T-helper 17 cell (primary cell): ENCODE measurements at places on chromosomes 13 and 19.

DNA sequence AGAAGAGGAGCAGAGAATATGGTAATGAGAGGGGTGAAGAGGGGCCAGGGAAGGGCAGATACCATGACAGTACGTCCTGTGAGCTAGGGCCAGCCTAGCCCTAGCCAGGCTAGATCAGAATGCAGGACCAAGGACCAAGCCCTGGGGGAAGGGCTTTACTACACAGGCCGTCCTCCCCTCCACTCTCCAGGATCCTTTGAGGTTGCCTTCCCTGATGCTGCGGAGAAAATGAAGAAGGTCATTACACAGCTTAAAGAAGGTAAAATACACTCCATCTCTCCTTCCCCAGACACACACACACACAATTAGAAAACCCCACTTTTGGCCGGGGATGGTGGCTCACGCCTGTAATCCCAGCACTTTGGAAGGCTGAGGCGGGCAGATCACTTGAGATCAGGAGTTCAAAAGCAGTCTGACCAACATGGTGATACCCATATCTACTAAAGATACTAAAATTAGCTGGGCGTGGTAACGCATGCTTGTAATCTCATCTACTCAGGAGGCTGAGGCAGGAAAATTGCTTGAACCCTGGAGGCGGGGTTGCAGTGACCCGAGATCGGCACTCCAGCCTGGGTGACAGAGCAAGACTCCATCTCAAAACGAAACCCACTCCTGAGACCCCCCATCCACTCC lies 8.5 kb downstream of the SPACA6 start:
- DNase-seq: no peak

DNA sequence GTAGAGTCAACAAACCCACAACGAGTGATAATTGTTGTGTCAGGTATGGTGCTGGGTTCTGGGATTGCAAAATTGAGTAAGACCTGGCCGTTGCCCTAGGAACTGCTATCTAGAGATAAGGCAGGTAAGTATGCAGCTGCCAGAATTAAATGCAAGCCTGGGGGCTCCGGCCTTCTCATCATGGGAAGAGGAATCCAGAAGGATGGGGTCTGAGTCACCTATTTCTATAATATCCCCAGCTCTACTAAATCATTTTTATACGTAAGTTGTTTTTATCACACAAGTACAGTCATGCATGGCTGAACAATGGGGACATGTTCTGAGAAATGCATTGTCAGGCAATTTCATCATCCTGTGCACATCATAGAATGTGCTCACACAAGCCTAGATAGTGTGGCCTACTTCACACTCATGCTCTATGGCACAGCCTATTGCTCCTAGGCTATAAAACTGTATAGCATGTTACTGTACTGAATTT lies 203.0 kb downstream of the KLF5 start:
- DNase-seq: no peak

- DNase-seq: no peak
These were observed 9.4 kb downstream of the ZNF784 start for GRCh38 chr19:55614711-55615542.

DNA sequence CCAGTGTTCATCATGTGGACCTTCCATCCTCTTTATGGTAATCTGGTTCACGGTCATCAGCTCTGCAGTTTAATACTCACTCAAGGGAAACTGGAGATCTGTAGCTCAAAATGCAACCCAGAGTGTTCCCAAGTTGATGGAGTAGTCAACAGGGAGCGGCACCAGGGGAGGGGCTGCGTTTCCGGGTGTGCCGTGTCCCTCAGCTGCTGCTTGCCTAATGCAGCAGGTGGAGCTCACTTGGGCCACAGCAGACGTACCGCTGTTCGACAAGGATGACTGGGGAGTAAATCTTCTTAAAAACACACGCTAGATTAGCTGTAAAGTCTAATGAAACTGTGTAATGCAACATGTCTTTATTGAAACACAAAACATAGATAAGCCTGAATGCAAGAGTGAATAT lies 81.1 kb downstream of the TNFSF13B start:
- no peak for DNase-seq

DNA sequence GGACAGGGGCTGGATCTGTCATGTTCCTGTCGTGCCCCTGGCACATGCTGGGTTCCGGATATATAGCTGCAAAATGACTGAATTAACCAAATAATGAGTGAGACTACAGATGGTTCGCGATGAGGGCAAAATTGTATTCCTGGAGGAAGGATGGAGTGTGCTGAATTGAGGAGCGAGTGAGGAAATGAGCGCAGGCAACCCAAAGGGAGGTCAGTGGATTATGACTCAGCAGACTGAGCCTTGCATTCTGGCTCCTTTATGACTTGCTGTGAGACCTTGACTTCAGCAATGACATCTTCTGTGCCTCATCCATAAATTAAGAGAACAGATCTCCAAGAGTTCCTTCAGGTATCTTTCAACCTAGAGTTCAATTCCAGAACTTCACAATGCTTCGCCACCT lies 115.0 kb upstream of the CLDN10 start:
- no peak for DNase-seq

- no peak for DNase-seq
These were observed 72.9 kb downstream of the KDM4B start for GRCh38 chr19:5041913-5042187.
